ENCODE measurements at places on chromosomes 13 and 19.

DNA sequence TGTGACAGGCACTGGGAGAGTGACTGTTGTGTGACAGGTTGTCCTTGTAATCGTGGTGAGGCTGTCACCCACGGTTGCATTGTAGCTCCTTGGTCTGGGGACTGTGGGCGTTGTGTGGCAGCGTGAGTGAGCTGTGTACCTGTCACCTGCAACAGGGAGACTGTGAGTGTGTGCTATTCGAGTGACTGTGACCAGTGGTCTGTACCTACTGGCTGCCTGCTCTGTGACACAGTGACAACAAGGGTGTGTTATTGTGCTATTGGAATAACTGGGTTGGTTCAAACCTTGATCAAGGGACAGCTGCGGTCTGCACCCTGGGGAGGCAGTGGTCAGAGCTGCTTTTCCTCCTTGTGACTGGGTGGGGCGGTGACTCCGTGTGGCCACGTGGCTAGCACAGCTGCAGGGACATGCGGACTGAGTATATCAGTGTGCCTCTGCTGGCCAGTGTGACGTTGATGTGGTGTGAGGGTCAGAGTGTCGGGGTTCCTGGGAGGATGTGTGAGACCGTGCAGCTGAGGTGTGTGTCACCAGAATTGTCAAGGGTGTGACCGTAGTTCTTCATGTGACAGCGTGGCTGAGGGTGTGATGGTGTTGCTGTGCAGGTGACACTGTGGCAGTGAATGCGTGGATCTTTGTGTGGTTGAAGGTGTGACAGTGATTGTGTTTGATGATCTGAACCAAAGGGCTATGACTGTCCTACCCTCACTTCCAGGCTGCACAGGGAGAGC lies 10.1 kb upstream of the NFIX start:
- no peak for DNase-seq

- DNase-seq = no peak
These were observed 162.3 kb upstream of the SERP2 start for GRCh38 chr13:44211286-44211685.

GRCh38 chr13:113881614-113882266 lies 17.9 kb upstream of the GAS6 start:
- no peak for DNase-seq

DNA sequence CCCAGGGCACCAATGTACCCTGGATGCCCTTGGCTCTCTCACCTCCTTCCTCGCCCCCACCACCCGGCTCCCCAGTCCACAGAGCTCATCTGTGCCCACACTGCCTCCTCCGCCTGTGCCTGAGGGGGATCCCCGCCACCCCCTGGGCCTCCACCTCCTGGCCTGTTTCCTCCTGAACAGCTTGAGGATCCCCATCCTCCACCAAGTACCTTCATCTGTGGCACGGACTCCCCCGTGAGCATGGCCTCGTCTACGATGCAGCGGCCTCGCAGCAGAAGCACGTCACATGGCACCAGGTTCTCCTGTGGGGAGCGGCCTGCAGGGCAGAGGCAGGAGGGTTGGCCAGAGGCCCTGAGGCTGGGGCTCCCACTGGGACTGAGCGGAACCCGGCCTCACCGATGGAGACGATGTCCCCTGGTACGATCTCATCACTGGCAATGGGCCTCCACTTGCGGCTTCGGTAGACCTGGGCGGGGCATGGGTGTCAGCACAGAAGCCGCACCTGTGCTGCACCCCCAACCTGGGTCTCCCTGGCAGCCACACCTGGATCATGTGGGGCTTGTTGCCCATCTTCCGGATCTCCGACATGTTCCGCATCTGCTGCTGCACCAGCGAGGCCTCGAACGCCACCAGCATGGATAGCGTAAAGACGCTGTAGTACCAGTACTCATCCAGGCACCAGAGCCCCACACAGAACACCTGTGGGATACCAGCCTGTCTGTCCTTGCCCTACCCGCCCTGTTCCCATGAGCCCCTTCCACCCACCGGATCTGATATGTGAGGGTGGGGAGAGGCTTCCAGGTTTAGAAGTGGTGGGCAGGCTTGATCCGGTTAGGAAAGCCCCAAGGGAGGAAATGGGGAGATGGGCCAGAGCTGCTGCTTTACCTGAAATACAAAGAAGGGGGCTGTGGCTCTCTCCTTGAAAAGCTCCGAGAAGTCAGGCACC lies 6.8 kb downstream of the ATP13A1 start:
- no peak for DNase-seq

GRCh38 chr19:15529774-15530372 lies 21.5 kb downstream of the CYP4F22 start:
- DNase-seq = no peak

GRCh38 chr19:10292789-10293636 lies 3.3 kb downstream of the ICAM5 start:
- no peak for DNase-seq

- no peak for DNase-seq
These were observed 2.0 kb downstream of the DNAJC3 start for GRCh38 chr13:95678967-95679366.

- DNase-seq = no peak
These were observed 54.4 kb downstream of the GNG7 start for GRCh38 chr19:2648099-2648498.

DNA sequence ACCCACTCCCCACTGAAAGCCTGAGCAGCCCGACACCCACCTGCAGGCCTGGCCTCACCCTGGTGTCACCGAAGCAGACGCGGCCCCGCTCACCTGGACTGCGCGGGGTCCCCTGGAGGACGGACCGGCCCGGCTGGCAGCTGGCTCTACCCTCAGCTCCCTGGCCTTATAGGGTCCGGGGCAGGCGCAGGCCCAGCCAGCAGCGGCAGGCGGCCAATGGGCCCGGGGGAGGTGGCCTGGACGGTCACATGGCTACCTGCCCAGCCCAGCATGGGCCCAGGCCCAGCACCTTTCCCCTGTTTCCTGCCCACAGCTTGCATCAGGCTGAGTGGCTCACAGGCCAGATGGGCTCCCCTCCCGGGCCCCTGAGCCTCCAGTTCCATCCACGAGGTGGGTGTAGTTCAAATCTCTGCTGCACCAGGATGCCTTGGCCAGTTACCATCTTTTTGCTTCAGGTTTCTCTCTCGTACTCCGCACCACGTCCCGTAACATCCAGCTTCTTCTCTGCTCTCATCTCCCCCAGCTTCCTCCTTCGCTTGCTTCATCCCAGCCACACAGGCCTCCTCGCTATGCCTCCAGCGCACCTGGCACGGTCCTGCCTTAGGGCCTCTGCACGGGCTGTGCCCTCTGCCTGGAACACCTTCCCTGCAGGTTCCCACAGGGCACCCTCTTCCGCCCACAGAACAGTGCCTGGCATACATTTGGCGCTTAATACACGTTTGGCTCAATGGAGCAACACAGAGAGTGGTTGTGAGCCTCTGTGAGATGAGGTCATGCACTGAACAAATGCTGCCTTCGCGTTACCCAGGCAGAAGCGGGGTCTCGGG lies at the start of gene PLIN4:
Gene PLIN4 (minus strand): TSS at position 142 of the 827 bp plus-strand sequence. CDS start 214 bp downstream, outside the sequence.
- DNase-seq = no peak

DNA sequence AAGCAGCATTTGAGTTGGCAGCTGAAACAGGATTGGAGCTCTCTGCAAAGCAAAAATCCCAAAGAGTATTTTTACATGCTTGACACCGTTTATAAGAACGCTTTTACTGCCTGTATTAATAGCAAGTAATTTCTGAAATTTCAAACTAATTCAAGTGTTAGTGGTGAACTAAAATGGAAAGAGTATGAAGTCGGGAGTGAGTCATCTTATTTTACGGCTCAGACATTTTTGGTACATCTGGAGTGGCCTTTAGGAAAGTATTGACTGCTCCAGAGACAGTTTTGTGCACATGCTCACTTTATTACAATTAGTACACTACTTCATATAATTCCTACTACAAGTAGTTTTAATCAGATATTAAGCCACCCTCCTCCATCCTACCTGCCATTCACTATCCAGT lies 167.4 kb downstream of the SLITRK6 start:
- no peak for DNase-seq

DNA sequence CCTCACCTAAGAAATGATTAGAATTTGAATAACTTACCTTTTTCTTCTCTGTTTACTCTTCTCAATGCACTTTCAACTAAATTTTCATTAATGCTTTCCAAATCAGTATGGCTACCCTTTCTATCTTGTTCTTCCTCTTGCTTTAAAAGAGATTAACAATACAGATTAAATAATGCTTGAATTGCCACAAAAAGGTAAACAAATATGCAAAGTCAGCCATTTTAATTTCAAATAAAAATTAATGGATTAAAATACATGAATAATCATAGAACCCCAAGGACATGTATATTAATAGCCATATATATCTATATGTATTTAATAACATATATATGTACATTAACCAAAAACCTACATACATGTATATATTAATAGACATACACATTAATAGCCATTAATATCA lies 7.9 kb upstream of the NEK5 start:
- DNase-seq = no peak

GRCh38 chr19:19211499-19212420 lies at the start of gene NCAN:
Gene NCAN (plus strand): TSS chr19:19211958. CDS start chr19:19216954, 4,996 bp downstream.
- no peak for DNase-seq

DNA sequence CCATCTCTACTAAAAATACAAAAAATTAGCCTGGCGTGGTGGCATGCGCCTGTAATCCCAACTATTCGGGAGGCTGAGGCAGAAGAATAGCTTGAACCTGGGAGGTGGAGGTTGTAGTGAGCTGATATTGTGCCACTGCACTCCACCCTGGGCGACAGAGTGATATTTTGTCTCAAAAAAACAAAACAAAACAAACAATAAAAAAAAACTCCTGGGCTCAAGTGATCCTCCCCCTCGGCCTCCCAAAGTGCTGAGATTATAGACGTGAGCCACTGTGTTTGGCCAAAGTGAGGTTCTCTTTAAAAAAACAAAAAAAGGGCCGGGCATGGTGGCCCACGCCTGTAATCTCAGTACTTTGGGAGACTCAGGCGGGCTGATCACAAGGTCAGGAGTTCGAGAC lies 3.8 kb upstream of the JUNB start:
- DNase-seq = no peak

DNA sequence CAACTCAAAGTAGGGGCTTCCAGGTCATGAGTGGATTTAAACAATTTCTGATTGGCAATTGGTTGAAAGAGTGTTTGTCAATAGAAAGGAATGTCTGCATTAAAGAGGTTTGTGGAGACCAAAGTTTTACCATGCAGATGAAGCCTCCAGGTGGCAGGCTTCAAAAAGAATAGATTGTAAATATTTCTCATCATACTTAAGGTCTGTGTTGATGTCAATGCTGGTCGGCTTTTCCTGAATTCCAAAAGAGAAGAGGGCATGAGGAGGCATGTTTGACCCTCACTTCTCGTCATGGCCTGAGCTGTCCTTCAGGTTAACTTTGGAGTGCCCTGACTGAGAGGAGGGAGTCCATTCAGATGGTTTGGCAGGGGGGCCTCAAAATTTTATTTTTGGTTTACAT lies 125.4 kb upstream of the RFC3 start:
- DNase-seq = no peak

- no peak for DNase-seq
These were observed 1.9 kb downstream of the ZC3H4 start for GRCh38 chr19:47111682-47112165.

DNA sequence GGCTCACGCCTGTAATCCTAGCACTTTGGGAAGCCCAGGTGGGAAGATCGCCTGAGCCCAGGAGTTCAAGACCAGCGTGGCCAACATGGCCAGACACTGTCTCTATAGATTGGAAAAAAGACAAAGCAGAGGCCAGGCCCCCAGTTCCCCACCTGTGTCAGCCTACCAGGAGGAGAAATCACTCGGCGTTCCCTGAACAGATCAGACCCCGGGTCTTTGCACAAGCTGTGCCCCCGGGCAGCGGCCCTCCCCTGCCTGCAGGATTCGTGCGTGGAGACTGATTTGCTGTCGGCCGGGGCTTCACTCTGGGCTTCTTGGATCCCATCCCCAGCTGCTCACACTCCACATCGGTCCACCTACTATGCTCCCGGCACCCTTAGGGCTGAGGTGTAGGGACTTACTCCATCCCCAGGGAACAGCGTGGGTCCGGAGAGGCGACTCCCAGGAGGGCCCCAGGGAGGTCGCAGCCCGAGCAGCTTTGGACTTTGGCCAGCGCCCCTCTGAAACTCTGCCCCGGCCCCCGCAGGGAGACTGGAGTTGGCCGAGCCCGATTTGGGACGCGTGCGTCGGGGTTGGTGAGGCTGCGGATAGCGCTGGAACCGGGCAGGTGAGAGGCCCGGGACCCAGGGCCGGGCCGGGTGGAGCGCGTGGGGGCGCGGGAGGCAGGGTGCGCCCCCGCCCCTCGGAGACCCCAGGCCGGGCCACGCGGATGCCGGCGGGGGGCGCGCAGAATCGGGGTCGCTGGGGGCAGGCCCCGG lies 515 bp upstream of the EFNA2 start:
- no peak for DNase-seq

- DNase-seq = no peak
These were observed 6.9 kb downstream of the ANGPTL6 start for GRCh38 chr19:10095622-10095947.

DNA sequence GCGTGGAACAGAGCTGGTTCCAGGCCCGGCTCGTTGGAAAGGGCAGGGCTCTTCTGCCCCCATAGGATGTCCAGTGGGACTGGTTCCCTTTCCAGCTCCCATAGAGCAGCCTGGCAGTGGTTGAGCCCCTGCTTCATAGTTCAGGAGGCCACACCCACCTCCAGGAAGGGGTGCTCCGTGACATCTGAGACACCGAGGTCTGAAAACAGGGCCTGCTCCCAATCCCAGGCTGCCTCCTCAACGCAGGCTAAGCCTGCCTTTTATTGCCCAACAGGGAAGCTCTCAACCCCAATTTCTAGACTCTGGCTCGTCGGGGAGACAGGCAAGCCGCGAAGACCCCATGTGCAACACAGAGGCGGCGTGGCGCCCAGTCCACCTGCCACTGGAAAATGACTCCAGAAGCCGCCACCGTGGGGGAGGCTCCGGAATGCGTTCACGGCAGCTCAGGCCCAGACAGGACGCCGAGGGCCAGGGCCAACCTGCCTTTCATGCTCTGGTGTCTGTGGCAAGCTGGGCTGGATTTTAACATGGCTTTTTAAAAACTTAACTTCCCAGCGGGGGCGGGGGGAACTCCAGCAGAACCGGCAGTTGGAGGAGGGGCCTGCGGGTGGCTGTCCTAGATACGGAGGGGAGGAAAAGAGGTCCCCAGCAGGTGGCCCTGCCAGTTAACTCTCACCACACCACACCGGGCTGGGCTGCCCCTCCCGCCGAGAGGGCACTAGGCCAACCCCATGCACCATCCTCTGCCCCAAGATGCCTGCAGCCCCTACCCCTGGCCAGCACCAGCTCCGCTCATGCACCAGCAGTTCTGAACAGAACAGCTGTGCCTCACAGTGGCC lies 17.9 kb upstream of the TINCR start:
- no peak for DNase-seq

GRCh38 chr13:30607908-30608307 lies 9.8 kb upstream of the USPL1 start:
- DNase-seq = no peak

Measured in right renal cortex interstitium (tissue), 3 donors.